ENCODE measurements at places on chromosomes 5 and 9.

- no peak for DNase-seq
Observed at GRCh38 chr5:149410721-149411432, 31.8 kb upstream of the IL17B start.

- DNase-seq = no peak
Observed at GRCh38 chr9:107638521-107639310, 149.1 kb upstream of the KLF4 start.

DNA sequence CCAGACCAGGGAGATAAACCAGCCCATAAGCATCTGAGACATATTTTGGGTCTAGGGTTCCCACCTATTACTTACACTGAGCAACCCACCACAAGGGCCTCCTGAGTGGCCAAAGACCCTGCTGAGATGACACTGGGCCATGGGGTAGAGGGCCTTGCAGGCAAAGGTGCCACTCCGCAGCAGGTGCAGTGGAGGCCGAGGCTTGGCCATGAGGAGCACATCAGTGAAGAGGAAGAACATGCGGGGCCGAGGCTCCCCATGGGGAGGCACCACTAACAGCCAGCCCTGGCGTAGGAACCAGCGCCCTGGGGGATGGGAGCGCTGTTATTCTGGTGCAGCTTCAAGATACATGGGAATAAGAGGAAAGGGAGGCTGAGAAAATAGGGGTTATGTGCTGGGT, 2.6 kb downstream of the ARHGEF39 start:
- no peak for DNase-seq

DNA sequence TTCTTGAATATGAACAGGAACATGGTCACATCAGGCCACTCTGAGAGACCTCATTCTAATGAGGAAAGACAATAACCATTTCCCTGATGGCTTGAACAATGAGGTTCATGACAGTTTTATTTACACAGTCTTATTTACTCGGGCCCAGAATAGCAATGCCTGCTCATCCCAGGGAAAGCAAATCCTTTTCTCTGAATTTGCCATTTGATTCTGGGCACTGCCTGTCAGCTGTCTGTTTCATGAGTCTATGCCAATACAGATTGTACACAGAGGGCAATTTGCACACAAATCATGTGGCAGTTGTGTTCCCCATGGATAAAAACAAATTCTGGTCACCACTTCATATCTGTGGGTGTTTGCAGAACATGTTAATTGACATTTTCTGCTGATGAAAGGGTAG, 492.5 kb downstream of the ACTL7B start:
- DNase-seq = no peak

GRCh38 chr9:27151693-27152404, 42.8 kb downstream of the TEK start:
- DNase-seq = no peak

GRCh38 chr5:57302164-57302563, 128.3 kb downstream of the GPBP1 start:
- peak; percentile 46 for DNase-seq

DNA sequence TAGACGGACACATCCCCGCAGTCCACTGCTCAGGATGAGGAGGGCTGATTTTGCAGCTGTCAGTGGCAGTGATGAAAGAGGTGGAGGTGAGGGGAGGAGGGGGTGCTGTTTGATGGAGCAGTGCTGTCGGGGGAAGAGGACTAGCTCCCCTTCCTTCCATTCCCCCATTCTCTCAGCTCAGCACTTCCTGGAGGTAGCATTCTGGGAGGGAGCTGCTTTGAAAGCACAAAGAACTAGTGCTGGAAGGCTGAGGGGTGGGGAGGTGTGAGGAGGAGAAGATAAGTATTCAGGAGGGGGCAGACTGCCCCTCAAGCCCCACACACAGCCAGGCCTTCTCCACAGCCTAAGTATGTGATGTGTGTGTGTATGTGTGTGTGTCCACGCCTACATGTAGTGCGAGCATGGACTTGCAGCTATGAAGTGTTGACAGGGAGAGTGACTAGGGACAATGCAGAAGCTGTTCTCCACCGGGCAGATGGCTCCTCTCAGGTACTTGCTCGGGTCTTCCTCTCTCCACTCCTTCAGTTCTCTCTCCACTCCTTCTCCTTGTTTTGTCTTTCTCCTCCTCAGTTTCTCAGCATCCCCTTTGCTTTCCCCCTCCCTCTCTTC, 65.5 kb upstream of the HSPA9 start:
- DNase-seq = no peak

- peak; percentile 17 for DNase-seq
Observed at GRCh38 chr9:69745716-69746437, 13.9 kb downstream of the PTAR1 start.

DNA sequence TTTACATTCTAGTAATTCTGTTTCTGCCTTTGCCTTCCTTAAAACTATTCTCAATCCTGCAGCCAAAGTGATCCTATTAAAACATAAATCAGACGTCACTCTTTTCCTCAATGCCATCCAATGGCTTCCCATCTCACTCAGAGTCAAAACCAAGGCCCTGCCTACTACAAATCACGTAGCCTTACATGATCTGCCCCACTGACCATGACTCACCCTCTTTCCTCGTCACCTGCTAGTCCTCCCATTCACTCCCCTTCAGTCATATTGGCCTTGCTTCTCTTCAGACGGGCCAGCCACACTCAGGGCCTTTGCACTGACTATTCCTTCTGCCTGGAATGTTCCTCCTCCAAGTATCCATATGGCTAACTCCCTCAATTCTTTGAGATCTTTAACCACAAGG, 39.0 kb upstream of the DMXL1 start:
- DNase-seq = peak; percentile 26

DNA sequence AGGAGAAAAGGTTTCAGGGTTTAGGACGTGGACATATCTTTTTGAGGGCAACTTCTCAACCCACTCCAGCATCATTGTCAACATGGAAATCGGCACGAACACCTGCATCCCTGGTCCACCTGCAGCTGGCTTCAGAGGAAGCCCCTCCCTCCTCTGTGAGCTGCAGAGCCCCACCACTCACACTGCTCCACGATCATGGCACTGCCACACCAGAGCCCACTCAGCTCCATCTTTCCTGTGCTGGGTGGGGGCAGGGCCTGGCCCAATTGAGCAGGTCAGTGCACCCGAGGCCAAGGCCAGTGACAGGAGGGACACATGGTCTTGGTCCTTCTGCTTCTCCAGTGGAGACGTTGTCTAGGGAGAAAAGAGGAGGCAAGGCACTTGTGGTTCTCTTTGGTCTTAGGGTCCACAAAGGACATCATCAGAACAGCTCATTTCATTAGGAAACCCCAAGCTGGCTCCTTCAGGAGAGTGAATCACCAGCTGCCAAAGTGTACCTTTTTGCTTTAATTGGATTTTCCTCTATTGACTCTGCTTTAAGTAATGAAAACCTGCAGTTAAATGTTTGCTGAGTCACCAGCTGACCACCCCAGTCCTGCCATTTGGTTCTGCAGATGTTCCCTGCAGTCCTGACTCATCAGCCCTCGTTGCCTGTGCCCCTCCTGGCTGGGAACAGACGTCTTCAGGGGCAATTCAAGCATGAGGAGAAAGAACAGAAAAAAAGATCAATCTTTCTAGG, 56.2 kb downstream of the UBE2QL1 start:
- peak; percentile 28 for DNase-seq

- no peak for DNase-seq
Observed at GRCh38 chr9:38312406-38312805, 80.1 kb upstream of the ALDH1B1 start.

- no peak for DNase-seq
Observed at GRCh38 chr5:98042961-98043360, 730.5 kb upstream of the RGMB start.

DNA sequence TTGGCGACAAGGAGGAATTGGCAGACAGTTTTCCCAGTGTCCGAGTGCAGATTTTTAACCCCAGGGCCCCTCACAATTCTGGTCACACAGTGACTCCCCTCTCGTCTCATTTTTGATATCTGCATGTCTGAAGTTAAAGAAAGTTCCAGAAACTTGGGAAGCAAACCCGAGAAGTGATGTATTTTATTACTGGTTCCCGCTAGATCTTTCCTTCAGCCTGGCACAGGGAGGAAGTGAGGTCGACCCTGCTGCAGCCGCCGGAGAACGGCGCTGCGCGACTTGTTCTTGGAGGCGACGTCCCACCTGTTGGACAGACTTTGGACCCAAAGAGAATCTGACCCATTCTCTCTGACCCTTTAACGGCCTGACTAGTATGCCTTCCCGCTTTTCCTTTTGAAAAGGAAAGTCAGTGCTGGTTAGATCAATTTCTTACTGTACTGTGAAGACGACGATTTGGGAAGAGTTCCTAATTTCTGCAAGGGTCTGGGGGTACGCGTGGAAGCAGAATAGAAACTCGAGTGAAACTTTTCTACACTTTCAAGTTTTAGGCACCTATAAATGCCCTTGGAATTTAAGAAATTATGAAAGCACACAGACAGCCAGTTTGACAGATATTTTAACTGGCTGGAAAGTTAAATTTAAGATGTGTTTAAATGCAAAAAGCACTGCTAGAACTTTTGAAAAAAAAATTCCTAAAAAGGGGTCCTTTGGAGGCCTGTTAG, 744 bp downstream of the OTULIN start:
- DNase-seq = no peak

DNA sequence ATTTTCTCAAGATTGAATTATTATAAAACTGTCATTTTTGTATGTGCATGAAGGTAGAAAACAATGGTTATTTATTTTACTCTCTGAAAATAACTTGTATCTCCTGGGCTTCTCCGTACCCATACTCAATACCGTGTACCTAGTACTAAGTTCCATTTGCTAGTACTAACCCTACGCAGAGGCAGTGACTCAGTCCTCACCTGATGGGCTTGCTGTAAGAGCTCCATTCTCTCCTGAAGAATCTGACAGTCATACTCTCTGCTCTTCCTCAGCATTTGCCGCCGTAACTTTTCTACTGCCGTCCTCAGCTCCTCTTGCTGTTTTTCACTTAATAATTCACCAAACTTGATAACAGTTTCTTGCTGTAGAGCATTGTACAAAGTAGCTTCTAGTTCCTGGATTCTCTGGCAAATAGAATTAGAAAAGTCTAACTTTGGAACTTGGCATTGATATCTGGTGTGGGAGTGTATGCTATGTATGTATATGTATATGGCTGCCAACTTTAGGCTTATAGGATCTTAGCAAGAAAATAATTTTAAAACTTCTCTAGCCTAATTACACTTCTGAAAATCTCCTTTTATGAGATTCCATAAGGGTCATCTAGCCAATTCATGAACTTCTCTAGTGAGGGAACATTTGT, 108.0 kb upstream of the DPYSL3 start:
- no peak for DNase-seq

- peak; percentile 24 for DNase-seq
Observed at GRCh38 chr9:77512876-77513275, 135.2 kb downstream of the GNA14 start.

DNA sequence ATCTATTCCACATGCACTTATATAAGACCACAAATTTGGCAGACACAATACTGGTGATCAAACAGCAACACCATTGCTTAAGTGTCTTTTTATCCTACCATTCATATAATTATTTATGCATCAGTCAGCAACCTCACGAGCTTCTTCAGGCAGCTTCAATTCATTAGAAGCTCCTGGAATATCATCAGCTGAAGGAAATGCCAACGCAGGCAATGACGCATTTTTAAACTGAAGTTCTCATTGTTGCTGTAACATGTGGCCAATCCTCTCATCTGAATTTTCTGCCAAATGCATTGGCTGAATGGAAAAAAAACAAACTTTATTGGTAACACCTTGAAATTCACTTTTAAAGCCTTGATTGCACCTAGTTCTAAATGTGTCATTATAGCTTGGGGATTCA, 376.4 kb upstream of the RGMB start:
- peak; percentile 1 for DNase-seq

- no peak for DNase-seq
Observed at GRCh38 chr9:100364013-100364412, 11.3 kb upstream of the TEX10 start.

GRCh38 chr5:92574023-92574422, 1007.0 kb downstream of the NR2F1-AS1 start:
- no peak for DNase-seq

DNA sequence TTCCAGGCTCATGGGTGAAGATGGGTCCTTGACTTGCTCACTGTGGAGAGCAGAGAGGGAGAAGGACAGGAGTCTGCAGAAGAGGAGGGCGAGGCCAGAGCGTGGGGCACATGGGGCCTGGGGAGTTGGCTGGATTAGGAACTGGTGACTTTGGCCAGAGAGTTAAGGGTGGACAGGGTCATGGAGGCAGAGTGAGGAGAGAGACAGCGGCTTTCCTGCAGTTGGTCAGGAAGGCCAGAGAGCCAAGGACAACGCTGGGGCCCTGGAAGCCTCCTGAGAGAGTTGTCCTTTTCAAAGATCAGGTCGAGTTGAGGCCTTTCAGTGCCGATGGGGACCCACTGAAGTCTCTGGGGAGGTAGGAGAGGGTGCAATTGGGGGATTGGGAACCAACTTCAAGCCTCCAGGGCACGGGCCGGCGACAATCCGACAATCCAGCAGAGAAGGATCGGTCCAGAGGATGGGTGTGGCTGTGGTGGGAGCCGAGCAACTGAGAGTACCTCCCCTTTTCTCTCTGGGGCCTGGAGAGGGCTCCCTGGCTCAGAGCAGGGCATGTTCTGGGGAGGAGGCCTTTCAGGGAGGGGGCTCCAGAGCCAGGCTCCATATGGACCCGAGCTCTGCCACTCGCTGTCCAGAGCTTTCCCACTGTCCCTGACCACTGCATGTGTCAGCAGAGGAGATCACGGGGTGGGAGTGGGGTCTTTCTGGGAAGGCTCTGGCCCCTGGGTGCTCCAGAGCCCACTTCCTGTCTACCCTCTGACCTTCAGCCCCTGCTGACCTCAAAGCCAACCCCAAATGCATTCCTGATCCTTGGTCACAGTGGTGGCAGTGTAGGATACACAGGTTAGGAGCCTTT, 7.5 kb upstream of the PHYHD1 start:
- no peak for DNase-seq

DNA sequence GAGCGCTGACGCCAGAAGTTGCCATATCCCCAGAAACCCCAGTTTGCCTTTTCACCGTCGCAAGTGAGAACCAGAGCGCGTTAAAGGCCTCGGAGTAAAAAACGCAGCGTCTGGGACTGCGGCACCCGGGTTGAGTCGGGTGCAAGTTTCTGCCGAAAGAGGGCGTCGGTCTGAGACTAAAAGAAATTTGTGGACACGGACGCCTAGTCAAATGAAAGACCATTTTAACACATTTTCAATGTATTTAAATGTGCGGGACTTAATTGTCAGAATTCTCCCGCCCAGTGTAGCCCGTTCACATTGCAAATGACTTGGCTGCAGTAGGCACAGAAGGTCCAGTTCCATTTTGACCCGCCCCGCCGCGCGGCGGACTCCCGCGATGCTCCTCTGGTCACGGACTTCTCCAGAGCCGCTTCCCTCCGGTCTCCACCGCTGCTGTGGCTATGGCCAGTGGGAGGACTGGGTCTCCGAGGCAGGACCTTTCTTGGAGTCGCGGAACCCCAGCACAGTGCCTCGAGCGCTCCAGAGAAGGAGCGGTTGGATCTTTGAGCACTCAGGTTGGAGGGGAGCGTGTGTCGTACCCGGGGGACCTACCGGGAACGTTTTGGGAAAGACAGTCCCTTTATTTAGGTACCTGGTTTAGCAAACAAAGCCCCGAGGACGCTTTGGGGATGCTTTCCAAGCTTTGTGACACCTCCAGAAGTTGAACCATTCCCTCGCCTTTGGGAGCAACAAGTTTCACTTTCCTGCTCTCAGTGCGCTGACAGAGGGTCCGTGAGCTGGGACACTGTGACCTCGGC, 1.2 kb upstream of the NPR3 start:
- peak; percentile 85 for DNase-seq

GRCh38 chr9:136075881-136076678, 19.0 kb downstream of the NACC2 start:
- no peak for DNase-seq

- no peak for DNase-seq
Observed at GRCh38 chr9:4508907-4509589, 18.8 kb downstream of the SLC1A1 start.
